ENCODE measurements at places on chromosomes 6 and 20. TPM values are rescaled to one million over a fixed set of nuclear protein-coding genes. Genes with fewer than 3 reads are reported as not detected.

Gene SLPI
- 0.70 TPM for total RNA-seq

Gene C6orf15
- not detected for total RNA-seq

Gene GFRA4
- total RNA-seq, result not detected

Gene CCM2L
- total RNA-seq, result 31.1 TPM

Gene MCM8
- 6.8 TPM for total RNA-seq

Gene CDH22
- total RNA-seq, result 0.05 TPM

Gene TREML2
- not detected for total RNA-seq

Gene RAB44
- not detected for total RNA-seq

Gene IMPG1
- total RNA-seq, result not detected

Gene ACSS1
- 39.6 TPM for total RNA-seq

Gene EFCAB8
- under 0.01 TPM for total RNA-seq

Gene CYP24A1
- not detected for total RNA-seq

Gene PACSIN1
- not detected for total RNA-seq

Gene PTCHD4
- 6.1 TPM for total RNA-seq

Gene KCNQ2
- not detected for total RNA-seq

Gene SIM1
- total RNA-seq, result 0.17 TPM

Gene PDSS2
- total RNA-seq, result 6.6 TPM

Gene OPRM1
- total RNA-seq, result not detected

Gene CCN2
- total RNA-seq, result 773 TPM

Gene RAB23
- total RNA-seq, result 8.1 TPM

Gene MCHR2
- not detected for total RNA-seq

Gene PLCB4
- 13.8 TPM for total RNA-seq

Gene FUT9
- total RNA-seq, result not detected

Gene IL17F
- not detected for total RNA-seq

Gene RCAN2
- 0.34 TPM for total RNA-seq

Gene MYLK4
- total RNA-seq, result 0.51 TPM

Gene COQ3
- 4.0 TPM for total RNA-seq

Gene MLN
- not detected for total RNA-seq

Gene NHLRC1
- 1.6 TPM for total RNA-seq

Gene EBF4
- total RNA-seq, result 1.0 TPM
